Activated T-cell treated with anti-CD3 and anti-CD28 coated beads, Interleukin-2, amount 50 U/mL, for 48 hours (primary cell): ENCODE measurements at places on chromosomes 2 and 18.
A peak's percentile ranks its signal among the peaks of the same experiment; 100 is the strongest.

DNA sequence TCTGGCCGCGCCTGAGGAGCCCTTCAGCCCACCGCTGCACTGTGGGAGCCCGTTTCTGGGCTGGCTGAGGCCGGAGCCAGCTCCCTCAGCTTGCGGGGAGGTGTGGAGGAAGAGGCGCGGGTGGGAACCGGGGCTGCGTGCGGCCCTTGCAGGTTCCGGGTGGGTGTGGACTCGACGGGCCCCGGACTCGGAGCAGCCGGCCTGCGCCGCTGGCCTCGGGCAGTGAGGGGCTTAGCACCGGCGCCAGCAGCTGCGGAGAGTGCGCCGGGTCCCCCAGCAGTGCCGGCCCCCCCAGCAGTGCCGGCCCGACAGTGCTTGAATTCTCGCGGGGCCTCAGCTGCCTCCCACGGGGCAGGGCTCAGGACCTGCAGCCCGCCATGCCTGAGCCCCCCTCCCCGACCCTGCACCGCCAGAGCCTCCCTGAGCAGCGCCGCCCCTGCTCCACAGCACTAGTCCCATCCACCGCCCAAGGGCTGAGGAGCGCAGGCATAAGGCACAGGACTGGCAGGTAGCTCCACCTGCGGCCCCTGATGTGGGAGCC is 534.2 kb downstream of the ZNF804A start:
- no peak for DNase-seq

DNA sequence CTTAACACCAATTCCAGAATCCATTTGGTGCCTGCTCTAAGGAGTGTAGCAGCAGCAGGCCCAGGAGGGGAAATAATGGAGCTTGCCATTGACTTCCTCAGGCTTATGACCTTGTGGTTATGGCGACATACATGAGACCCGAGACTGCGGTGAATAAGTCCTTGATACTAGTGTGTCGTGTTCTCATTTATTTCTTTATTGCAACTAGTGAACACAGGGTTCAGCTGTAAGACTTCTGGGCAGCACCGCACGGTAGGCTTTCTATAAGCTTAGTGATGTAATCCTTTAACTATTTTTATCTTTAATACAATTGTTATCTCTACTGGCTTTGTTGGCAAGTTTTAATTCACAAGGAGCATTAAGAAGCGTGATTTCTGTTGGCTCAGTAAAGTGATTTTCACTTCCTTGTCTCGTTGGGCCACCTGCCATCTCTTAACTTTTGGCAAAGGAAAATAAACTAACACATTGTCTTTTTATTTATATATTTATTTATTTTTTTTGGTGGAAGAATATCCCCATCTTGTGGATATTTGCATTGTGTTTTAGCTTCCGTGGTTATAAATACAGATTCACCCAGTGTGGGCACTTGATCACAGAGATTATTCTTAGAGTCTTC is 139.8 kb downstream of the LTBP1 start:
- DNase-seq, result no peak

- DNase-seq, result no peak
Measured at GRCh38 chr2:218471036-218471435, 52.1 kb downstream of the VIL1 start.

- DNase-seq, result peak; percentile 67
Measured at GRCh38 chr2:74440378-74441169, 1.2 kb downstream of the RTKN start.

DNA sequence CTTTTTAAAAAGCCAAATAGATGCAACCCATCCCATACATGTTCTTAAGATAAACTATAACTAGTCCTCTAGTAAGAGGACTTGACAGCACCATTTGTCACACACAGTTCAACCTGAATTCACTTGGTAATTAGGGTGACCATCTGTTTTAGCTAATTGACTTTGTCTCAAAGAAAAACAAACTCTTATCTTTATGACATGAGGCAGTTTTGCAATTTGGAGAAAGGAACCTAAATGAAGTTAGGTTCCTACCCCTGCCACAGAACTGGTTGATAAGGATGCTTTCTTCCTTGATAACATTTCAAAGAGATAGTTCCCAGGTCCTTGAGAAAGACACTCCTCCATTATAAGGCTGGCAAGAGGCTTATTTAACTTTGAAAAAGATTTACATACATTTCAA is 57.4 kb upstream of the LRRTM1 start:
- DNase-seq, result no peak

- no peak for DNase-seq
Measured at GRCh38 chr2:81481994-81482368, 1177.4 kb upstream of the LRRTM1 start.

- peak; percentile 61 for DNase-seq
Measured at GRCh38 chr2:102141970-102142828, at the start of gene IL1R1. Gene IL1R1 (plus strand): TSS chr2:102142746. CDS start chr2:102157725, 14,979 bp downstream.

- no peak for DNase-seq
Measured at GRCh38 chr2:151374436-151374835, 17.0 kb downstream of the TNFAIP6 start.

- DNase-seq, result no peak
Measured at GRCh38 chr2:25328152-25329085, 13.3 kb downstream of the DNMT3A start.

- DNase-seq, result no peak
Measured at GRCh38 chr2:23002234-23002633, 382.7 kb upstream of the KLHL29 start.

GRCh38 chr2:118062669-118063068 is 25.6 kb upstream of the INSIG2 start:
- DNase-seq, result no peak

- no peak for DNase-seq
Measured at GRCh38 chr2:13676269-13676668, 956.2 kb upstream of the LRATD1 start.
